Activated T-helper 2 cell treated with anti-CD3 and anti-CD28 coated beads, Interferon-gamma antibody, Interleukin-2, Interleukin-4, amounts not matched to agents 10 μg/mL and 5 μg/mL and 100 μg/mL, durations not matched to agents 14 hours and 24 hours and 36 hours (primary cell): ENCODE measurements at places on chromosomes 3 and 15.

GRCh38 chr3:192869131-192870031 lies 48.3 kb downstream of the MB21D2 start:
- no peak for DNase-seq
- H3K27me3 ChIP-seq = no peaks in the 10 kb centered on the region
- peaks cover 7% of the 10 kb centered on the region for H3K4me1 ChIP-seq
- H3K36me3 ChIP-seq = peaks cover 6% of the 10 kb centered on the region

DNA sequence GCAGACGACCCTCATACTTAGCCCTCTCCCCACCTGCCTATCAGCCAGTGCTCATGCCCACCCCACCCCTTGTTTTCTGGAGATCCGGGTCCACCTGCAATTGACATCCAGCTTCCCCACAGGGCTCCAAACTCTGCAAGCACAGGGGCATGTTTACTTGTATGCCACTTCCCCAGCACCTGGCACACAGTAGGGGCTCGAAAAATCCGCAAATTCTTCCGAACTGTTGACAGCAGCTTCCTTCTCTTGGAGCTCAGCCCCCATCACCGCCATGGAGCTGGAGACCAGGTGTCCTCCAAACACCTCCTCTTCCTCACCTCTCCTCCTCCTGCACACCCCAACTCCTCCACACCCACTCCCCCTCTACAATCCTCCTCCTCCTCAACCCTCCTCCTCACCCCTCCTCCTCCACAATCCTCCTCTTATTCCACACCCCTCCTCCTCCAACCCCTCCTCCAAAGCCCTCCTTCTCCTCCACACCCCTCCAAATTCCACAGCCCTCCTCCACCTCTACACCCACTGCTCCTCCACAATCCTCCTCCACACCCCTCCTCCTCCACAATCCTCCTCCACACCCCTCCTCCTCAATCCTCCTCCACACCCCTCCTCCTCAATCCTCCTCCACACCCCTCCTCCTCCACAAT lies 70.4 kb upstream of the BLM start:
- H3K36me3 ChIP-seq = peaks cover 33% of the 10 kb centered on the region
- peak overlapping the region; percentile 62 for H3K27ac ChIP-seq
- peaks cover 34% of the 10 kb centered on the region for H3K4me1 ChIP-seq
- no peaks in the 10 kb centered on the region for H3K27me3 ChIP-seq
- no peak overlapping the region for H3K4me3 ChIP-seq

DNA sequence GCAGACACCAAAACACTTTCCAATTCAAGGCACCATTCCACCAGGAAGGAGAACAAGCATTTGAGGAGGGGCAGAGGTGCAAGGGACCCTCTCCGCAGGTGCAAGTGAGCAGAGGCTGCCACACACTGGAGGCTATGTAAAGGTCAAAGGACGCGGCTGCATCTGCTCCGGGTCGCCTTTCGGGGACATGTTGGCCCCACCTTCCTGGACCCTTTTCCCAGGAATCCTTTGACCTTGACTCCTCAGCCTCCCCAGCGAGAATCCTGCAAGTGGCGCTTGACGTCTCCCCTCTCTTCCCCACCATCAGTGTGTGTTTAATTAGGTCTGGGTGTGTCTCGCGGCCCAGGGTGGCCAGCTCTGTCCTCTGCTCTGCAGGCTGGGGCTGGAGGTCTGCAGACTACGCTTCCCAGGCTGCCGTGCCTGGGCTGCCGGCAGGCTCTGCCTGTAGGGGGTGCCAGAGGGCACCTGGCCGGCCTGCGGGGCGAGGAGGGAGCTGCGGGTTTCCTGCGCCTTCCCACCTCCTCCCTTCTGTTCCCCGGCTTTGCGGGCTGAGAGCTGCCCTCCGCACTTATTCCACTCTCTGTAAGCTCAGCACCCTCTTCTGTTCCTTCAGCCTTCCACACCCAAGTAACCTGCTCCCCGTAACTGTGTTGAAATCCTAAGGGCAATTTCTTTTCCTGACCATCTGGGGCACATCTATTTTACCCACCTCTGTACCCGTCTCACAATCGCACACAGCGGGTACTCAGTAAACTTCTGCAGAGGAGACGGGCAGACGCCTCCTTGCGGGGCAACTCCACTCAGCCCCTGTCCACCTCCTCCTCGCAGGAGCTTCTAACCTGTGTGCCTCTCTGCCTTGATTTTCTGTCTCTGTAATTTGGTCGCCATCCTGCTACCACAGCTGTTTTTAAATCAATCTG lies 129.8 kb downstream of the NSMCE3 start:
- peaks cover 20% of the 10 kb centered on the region for H3K27me3 ChIP-seq
- peaks cover 5% of the 10 kb centered on the region for H3K4me1 ChIP-seq
- no peak overlapping the region for H3K4me3 ChIP-seq
- no peak overlapping the region for H3K27ac ChIP-seq

DNA sequence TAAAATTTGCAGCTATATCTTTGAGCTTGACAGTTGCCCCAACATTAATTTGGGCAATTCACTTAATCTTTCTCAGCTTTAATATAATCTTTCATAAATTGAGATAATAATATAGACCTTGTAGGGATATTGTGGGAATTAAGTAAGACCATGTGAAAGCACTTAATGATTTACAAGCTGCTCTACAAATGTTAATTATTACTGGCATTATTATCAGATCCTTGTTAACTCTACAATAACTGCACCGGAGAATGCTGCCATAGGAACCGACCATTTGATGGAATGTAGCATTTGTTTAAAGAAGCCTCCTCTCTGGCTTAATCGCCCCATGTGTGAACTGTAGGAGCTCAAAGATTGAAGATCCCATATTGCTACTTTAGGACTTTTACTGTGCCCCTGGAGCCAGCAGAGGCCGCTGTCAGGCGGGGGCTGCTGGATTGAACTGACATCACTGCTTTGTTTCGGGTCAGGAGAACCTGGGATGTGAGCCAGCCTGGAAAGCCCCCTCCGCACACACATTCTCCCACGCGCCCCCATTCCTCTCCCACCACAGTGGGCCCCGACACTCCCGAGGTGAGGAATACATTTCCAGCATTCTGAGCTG lies 154.2 kb upstream of the TNIK start:
- H3K36me3 ChIP-seq = no peaks in the 10 kb centered on the region
- H3K4me1 ChIP-seq = no peaks in the 10 kb centered on the region
- no peak overlapping the region for H3K4me3 ChIP-seq
- H3K27ac ChIP-seq = no peak overlapping the region

GRCh38 chr3:50269977-50270413 lies 1.0 kb downstream of the SEMA3B start:
- no peak overlapping the region for H3K4me3 ChIP-seq
- peaks cover 31% of the 10 kb centered on the region for H3K27me3 ChIP-seq
- no peak overlapping the region for H3K27ac ChIP-seq
- peaks cover 8% of the 10 kb centered on the region for H3K4me1 ChIP-seq
- no peaks in the 10 kb centered on the region for H3K36me3 ChIP-seq

- H3K4me1 ChIP-seq = no peaks in the 10 kb centered on the region
- H3K27ac ChIP-seq = no peak overlapping the region
- no peaks in the 10 kb centered on the region for H3K27me3 ChIP-seq
- no peak overlapping the region for H3K4me3 ChIP-seq
- H3K36me3 ChIP-seq = no peaks in the 10 kb centered on the region
Measured at GRCh38 chr15:26686547-26687187, 86.2 kb downstream of the GABRB3 start.

GRCh38 chr3:75978686-75979085 lies 193.3 kb upstream of the ZNF717 start:
- H3K27me3 ChIP-seq = no peaks in the 10 kb centered on the region
- H3K4me1 ChIP-seq = no peaks in the 10 kb centered on the region
- no peak overlapping the region for H3K4me3 ChIP-seq
- DNase-seq = no peak
- H3K27ac ChIP-seq = no peak overlapping the region
- no peaks in the 10 kb centered on the region for H3K36me3 ChIP-seq
